ENCODE measurements at places on chromosomes 16 and 17.
A peak's percentile ranks its signal among the peaks of the same experiment; 100 is the strongest.

DNA sequence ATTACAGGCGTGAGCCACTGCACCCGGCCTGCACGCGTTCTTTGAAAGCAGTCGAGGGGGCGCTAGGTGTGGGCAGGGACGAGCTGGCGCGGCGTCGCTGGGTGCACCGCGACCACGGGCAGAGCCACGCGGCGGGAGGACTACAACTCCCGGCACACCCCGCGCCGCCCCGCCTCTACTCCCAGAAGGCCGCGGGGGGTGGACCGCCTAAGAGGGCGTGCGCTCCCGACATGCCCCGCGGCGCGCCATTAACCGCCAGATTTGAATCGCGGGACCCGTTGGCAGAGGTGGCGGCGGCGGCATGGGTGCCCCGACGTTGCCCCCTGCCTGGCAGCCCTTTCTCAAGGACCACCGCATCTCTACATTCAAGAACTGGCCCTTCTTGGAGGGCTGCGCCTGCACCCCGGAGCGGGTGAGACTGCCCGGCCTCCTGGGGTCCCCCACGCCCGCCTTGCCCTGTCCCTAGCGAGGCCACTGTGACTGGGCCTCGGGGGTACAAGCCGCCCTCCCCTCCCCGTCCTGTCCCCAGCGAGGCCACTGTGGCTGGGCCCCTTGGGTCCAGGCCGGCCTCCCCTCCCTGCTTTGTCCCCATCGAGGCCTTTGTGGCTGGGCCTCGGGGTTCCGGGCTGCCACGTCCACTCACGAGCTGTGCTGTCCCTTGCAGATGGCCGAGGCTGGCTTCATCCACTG is at the start of gene BIRC5:
Gene BIRC5 (plus strand): TSS at position 238 of the 690 bp plus-strand sequence. CDS start 64 bp downstream, at position 302.
- DNase-seq: peak; percentile 99

DNA sequence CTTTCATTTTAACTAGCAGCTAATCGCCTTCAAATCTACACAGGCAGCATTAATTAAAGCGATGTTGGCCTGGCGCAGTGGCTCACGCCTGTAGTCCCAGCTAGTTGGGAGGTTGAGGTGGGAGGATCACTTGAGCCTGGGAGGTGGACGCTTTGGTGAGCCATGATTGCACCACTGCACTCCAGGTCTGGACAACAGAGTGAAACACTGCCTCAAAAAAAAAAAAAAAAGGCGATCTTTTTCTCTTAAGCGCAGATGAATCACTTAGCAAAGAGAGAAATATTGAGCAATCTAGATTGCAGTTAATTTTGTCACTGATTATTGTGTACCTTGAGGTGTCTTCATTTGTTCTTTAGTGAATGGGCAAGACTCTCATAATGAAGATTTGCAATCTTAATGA is 12.4 kb downstream of the SNTB2 start:
- peak; percentile 54 for DNase-seq

GRCh38 chr16:82031116-82032084 is 3.7 kb upstream of the HSD17B2 start:
- DNase-seq: peak; percentile 86

- DNase-seq: peak; percentile 27
Measured at GRCh38 chr17:10249271-10250010, 51.0 kb upstream of the GAS7 start.

- DNase-seq: no peak
Measured at GRCh38 chr17:61174310-61174709, 225.3 kb upstream of the TBX2 start.

DNA sequence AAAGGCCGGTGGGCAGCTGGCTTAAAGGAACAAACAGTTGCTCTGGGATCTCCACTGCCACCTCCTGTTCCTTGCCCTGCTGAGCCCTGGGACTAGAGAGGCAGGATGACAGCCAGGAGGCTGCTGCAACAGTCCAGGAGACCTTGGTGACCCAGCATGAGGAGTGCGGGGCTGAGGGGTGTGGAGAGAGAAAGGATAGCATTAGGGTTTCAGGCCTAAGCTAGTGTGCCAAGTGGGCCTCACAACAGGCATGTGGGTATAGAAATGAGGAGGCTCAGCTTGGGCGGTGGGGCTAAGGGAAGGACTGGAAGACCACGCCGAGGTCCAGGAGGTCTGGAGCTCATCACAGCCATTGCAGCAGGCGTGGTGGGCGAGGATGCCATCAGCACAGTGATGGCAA is 39.8 kb downstream of the SDK2 start:
- no peak for DNase-seq

- no peak for DNase-seq
Measured at GRCh38 chr16:974611-975261, 4.0 kb upstream of the LMF1 start.

DNA sequence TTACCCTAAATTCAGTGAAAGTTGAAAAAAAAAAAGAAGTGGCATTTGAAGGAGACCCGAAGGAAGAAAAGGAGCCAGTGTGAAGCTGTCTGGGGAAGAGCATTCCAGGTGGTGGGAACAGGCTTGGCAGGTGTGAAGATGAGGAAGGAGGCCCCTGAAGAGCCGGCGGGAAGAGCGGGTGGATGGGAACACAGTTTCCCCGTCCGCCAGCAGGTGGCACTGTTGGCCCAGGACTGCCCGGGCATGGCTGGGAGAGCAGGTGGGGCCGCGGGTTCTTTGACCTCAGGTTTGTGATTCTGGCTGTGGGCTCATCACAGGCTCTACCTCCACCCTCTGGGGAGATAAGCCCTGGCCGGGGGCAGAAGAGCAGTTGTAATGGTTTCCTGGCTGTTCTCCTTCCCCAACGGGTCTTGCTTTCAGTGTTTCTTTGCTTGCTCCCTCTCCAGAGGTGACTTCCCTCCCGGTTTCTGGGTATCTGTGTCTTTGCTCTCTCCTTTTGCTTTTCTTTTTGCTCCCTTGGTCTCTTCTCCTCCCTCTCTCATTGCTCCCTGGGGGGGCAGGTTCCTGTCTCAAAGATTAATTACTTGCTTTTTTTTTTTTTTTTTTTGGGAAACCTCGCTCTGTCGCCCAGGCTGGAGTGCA is 32.3 kb downstream of the RAP1GAP2 start:
- DNase-seq: peak; percentile 90

- peak; percentile 26 for DNase-seq
Measured at GRCh38 chr16:74107795-74108610, 188.6 kb upstream of the PSMD7 start.

GRCh38 chr16:30063278-30063892 is 2.2 kb upstream of the ALDOA start:
- no peak for DNase-seq

DNA sequence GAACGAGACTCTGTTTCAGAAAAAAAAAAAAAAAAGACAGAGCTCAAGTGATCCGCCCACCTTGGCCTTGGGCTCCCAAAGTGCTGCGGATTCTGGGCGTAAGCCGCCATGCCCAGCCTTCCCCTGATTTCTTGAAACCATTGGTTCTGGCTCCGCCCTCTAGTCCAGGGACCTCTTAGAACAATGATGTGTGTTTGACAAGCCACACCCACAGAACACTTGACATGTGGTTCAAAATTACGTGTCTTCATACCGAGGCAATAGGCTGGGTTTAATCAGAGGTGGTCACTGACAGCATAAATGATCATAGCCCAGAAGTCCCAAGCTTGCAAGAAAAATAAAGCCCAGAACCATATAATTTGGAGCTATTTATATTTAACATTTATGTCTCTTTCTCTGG is 23.0 kb downstream of the KNOP1 start:
- DNase-seq: no peak

GRCh38 chr17:66549731-66550207 is 247.4 kb downstream of the PRKCA start:
- DNase-seq: peak; percentile 73

GRCh38 chr17:75326226-75326848 is 37.1 kb upstream of the SLC25A19 start:
- DNase-seq: no peak

DNA sequence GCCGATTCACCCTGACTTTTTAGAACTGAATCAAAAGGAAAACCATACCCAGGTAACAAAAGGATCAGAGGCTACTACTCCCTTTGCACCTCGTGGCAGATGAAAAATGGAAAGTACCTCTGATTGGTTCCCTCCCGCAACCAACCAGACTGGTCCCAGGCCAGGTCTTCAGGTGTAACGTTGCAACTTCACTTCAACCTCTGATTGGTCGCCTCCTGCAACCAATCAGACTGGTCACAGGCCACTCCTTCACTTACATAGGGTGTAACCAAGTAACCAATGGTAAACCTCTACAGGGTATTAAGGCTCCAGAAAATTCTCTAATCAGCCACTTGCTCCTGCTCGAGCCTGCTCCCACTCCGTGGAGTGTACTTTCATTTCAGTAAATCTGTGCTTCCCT is 89.4 kb downstream of the ADCY9 start:
- DNase-seq: no peak

GRCh38 chr17:37177254-37177870 is 198.4 kb upstream of the C17orf78 start:
- no peak for DNase-seq

DNA sequence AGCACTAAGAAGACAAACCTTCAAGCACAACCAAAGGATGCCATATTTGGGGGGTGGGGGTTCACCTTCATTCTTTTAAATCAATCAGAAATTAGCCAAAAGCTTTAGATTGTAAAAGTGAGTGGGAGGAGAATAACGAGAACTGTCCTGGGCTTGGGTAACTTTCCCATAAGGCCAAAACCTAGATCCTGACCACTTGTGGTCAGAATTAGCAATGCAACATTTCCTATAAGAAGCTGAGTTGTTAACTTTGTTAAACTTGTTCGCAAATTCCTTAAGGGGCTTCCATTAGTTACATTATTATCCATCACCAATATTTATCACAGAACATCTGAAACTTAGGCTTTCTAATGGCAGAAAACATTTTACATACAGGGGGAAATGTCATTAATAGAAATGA is 25.1 kb downstream of the STAT5B start:
- DNase-seq: peak; percentile 26

- DNase-seq: no peak
Measured at GRCh38 chr16:61295311-61295710, 740.9 kb downstream of the CDH8 start.

- DNase-seq: no peak
Measured at GRCh38 chr17:57004944-57005579, 27.1 kb downstream of the SCPEP1 start.

- no peak for DNase-seq
Measured at GRCh38 chr17:73104450-73104849, 12.0 kb upstream of the SLC39A11 start.

DNA sequence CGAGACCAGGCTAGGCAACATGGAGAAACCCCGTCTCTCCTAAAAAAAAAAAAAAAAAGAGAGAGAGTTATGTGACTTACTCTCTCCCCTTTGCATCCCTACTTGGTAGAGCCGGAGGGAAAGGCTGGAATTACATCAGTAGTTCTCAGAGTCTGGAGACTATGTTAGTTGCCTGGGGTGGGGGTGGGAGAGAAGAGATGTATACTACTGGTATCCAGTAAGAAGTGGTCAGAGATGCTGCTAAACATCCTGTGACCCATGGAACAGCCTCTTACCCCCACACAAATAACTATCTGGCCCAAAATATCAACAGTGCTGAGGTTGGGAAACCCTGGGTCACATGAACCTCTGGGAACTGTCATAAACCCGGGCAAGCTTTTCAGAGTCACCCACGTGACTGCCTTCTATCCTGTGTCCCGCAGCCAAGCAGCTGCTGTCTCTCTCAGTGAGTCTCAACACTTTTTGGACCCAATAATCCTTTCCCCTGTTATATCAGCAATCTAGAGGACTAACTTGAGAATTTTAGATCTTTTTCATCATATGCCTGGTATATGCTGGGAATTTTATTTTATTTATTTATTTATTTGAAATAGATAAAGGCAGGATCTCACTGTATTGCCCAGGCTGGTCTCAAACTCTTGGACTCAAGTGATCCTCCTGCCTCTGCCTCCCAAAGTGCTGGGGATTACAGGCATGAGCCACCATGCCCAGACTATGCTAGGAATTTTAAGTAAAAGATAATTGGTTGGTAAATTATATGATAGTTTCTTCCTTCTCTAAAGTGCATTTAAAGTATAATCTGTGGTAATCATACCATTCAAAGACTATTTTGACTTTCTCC is 8.7 kb downstream of the EIF1 start:
- peak; percentile 73 for DNase-seq

DNA sequence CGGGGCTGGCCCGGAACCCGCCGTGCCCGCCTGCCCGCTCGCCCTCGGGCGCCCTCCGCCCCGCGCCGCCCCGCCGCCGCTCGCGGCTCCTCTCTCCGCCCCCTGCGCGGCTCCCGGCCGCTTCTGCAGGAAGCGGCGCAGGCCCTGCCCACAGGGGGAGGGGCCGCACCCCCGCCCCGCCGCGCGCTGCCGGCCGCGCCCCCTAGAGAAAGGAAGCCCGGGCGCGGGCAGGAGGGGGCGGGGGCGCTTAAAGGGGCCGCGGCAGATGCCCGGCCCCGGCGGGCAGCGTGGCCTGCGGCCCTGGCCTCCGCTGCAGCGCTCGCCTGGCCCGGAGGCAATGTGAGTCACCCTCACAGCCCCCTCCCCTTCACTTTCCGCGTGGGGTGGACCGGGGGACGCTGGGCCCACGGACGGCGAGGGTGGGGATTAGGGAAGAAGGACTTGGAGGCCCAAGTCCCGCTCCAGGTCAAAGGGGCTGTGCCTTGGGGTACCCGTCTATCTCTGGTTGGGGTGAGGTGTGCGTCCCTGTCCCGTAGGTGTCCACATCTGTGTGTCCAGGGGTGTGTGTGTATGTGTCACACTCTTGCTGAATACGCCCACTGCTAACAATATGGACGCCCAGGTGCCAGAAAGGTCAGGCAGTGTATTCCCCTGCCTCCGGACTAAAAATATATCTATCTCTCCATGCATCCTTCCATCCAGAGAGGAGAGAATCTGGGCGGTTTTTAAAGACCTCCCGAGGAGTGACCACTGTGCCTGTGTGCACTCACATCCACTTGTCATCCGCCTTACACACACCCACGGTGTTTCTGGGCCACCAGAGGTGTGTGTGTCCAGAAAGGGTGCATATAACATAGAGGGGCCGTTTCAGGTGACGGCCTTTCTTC is at the start of gene GIT1:
Gene GIT1 (minus strand): TSS at position 125 of the 887 bp plus-strand sequence. CDS start 270 bp downstream, outside the sequence.
- peak; percentile 98 for DNase-seq

- DNase-seq: no peak
Measured at GRCh38 chr16:88703486-88704309, 2.5 kb downstream of the RNF166 start.

GRCh38 chr17:27247071-27247957 is 46.6 kb upstream of the WSB1 start:
- DNase-seq: no peak

GRCh38 chr16:85389679-85390470 is 223.2 kb upstream of the GSE1 start:
- DNase-seq: no peak

DNA sequence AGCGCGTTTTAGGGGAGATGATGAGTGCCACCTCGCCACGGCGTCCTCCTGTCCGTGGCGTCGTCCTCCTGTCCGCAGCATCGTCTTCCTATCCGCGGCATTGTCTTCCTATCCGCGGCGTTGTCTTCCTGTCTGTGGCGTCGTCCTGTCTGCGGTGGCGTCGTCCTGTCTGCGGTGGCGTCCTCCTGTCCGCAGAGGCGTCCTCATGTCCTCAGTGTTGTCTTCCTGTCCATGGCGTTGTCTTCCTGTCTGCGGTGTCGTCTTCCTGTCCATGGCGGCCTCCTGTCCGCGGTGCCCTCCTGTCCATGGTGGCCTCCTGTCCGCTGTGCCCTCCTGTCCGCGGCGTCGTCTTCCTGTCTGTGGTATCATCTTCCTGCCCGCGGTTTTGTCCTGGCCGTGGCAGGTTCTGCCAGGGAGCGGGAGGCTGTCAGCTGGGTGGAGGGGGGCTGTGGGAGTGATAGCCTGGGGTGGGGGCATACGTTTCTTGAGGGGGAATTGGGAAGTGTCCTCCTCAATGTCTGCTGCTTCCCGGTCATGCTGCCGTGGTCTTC is 30.9 kb downstream of the TBCD start:
- DNase-seq: no peak
